ENCODE measurements at places on chromosomes 16 and 17. TPM values are rescaled to one million over a fixed set of nuclear protein-coding genes. Genes with fewer than 3 reads are reported as not detected.

DNA sequence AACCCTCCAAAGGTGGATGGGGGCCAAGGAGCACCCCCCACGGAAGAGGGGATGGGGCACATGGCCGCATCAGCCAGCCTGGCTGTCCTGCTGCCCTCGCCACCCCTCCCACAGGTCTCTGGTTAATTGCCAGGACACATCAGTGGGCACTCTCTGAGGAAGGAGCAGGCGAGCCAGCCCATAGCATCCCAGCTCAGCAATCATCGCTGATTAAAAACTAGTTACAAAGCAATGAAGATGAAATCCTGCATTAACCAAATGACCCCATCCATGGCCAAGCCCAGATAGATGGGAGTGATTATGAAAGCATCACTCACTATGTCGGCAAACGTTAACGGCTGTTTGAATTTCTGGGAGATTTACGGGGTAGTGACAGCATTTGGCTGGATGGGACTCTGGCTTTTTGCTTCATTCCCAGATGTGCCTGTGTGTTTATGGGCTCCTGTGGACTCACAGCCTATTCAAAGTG, 45.3 kb downstream of the CCDC182 start:
- no peak for DNase-seq
- H3K27me3 ChIP-seq, result no peaks in the 10 kb centered on the region
- H3K36me3 ChIP-seq, result no peaks in the 10 kb centered on the region
- no peak overlapping the region for H3K27ac ChIP-seq
- no peak overlapping the region for H3K4me3 ChIP-seq
- peaks cover 6% of the 10 kb centered on the region for H3K4me1 ChIP-seq

- peaks cover 56% of the 10 kb centered on the region for H3K27me3 ChIP-seq
- DNase-seq, result no peak
- H3K4me3 ChIP-seq, result no peak overlapping the region
- H3K36me3 ChIP-seq, result no peaks in the 10 kb centered on the region
Measured at GRCh38 chr16:88393034-88393433, 10.3 kb downstream of the ZNF469 start.

GRCh38 chr17:45302649-45303173, 14.1 kb downstream of the MAP3K14 start:
- peaks cover 8% of the 10 kb centered on the region for H3K4me1 ChIP-seq
- H3K27me3 ChIP-seq, result no peaks in the 10 kb centered on the region
- no peak overlapping the region for H3K4me3 ChIP-seq
- no peak overlapping the region for H3K27ac ChIP-seq
- DNase-seq, result peak; percentile 90

DNA sequence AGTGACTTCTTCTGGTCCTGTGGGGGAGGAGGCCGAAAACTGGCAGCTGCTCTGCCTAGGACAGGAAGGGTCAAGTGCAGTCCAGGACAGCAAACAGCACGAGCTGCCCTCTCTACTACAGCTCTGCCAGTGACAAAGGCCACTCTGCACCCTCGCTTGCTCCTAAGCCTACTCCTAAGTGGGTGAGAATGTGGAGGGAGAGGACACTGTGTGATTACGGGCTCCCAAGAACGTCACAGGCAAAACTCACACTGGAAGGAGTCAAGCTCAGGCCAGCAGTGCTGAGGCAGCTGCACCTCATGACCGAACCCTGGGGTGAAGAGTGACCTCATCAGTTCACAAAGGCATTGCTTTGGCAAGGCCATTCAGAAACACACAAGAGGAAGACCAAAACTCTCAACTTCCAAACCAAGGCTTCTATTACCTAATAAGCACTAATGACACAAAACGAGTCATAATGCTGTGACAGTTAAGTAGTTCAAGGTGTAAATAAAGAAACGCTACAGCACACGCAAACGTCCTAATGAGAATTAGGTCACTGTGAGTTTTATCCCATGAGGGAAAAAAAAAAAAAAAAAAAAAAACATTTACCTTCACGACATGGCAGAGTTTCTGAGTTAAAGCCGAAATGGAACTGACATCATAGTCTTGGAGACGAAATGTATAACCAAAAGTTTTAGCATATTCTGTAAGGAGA, 35.1 kb downstream of the MARF1 start:
- H3K4me1 ChIP-seq, result no peaks in the 10 kb centered on the region
- DNase-seq, result peak; percentile 65
- no peaks in the 10 kb centered on the region for H3K27me3 ChIP-seq
- H3K4me3 ChIP-seq, result no peak overlapping the region
- peaks cover 60% of the 10 kb centered on the region for H3K36me3 ChIP-seq

The TEKT1 gene
- total RNA-seq, result 0.28 TPM

The KRT32 gene
- total RNA-seq, result not detected

The GHDC gene
- 7.3 TPM for total RNA-seq

The TRPV3 gene
- total RNA-seq, result 1.8 TPM

The CRHR1 gene
- 0.86 TPM for total RNA-seq

The PSME3 gene
- total RNA-seq, result 59.4 TPM
